Left lung (tissue), 14 donors: ENCODE measurements at places on chromosomes 7 and 10. TPM values are rescaled to one million over a fixed set of nuclear protein-coding genes. Genes with fewer than 3 reads are reported as not detected.

Gene SLC18A3
- total RNA-seq = not detected

Gene SPDYE2
- not detected for total RNA-seq

Gene INA
- 0.08 TPM for total RNA-seq

Gene NXPH1
- total RNA-seq = not detected

Gene NUTM2D
- 3.9 TPM for total RNA-seq

Gene SLC13A1
- total RNA-seq = not detected

Gene SUN3
- not detected for total RNA-seq

Gene MUC3A
- total RNA-seq = 3.6 TPM

- no peaks in the 10 kb centered on the region for H3K36me3 ChIP-seq
- no peak overlapping the region for H3K4me3 ChIP-seq
- no peak overlapping the region for H3K27ac ChIP-seq
- no peak for DNase-seq
Observed at GRCh38 chr7:20172736-20173334, 44.3 kb downstream of the MACC1 start.

DNA sequence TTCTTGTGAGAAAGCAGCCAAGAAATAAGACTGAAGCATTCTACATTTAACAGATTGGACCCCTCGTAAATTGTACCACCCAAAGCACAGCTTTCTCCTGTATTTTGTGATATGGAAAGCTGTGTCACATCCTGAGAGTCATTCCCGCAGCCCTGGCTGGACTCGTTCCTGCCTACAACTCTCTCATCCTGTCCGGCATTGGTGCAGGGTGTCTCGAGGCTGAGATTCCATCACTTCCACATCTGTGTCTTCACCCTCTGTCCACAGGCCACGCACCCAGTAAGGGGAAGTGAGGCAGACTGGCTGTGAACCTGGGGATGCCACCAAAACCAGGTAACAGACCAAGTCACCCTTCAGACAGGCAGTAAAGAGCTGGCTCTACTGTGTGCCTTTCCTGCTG lies 146.2 kb upstream of the KLF6 start:
- no peaks in the 10 kb centered on the region for H3K27me3 ChIP-seq
- H3K27ac ChIP-seq = no peak overlapping the region
- H3K4me3 ChIP-seq = no peak overlapping the region
- H3K36me3 ChIP-seq = no peaks in the 10 kb centered on the region
- H3K4me1 ChIP-seq = peaks cover 6% of the 10 kb centered on the region
- no peak for DNase-seq

GRCh38 chr7:631291-631711 lies 95.2 kb upstream of the DNAAF5 start:
- H3K27ac ChIP-seq = no peak overlapping the region
- H3K4me1 ChIP-seq = no peaks in the 10 kb centered on the region
- no peaks in the 10 kb centered on the region for H3K27me3 ChIP-seq
- H3K36me3 ChIP-seq = no peaks in the 10 kb centered on the region
- no peak for DNase-seq

GRCh38 chr7:26187380-26188205 lies 13.0 kb downstream of the HNRNPA2B1 start:
- no peak overlapping the region for H3K27ac ChIP-seq
- no peaks in the 10 kb centered on the region for H3K36me3 ChIP-seq
- no peaks in the 10 kb centered on the region for H3K27me3 ChIP-seq
- no peak for DNase-seq
- H3K4me1 ChIP-seq = no peaks in the 10 kb centered on the region

DNA sequence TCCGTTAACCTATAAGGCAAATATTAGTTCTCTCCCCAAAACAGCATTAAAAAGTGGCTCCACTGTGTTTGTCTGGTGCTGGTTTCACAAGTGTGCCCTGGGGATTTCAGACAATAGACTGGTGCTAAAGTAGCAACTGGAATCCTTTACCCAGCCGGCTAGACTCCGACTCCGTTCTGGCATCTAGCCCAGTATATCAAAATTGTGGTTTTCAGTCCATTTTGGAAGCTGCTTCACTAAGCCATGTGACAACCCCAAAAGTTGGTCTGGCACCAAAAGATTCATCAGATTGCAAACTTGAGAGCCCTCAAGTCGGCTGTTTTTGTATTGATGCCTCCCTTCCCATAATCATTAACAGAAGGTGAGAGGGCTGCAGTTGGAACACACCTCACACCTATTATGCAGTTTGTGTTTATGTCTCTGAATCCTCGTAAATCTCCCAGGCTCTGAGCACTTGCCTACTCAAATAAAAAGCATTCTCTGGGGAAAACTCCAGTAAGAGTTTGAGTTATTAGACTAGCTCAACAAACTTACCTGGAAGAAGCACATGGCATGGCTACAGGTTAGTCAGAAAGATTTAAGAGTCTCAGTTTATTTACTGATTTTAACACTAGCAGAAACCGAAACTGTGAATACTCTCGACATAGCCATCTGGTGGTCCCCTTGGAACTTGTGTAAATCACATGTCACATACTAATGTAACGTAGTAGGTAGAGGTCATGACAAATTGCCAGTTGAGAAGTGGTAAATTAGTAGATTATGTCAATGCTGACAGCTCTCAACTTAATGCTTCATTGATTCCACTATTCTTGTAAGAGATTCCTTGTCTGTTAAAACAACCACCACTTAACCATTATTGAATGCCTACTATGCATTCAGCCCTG lies 14.8 kb upstream of the WNT16 start:
- no peaks in the 10 kb centered on the region for H3K36me3 ChIP-seq
- no peak overlapping the region for H3K27ac ChIP-seq
- H3K4me3 ChIP-seq = no peak overlapping the region
- H3K4me1 ChIP-seq = no peaks in the 10 kb centered on the region

GRCh38 chr7:122902751-122903495 lies 16.7 kb upstream of the CADPS2 start:
- H3K27ac ChIP-seq = no peak overlapping the region
- no peak overlapping the region for H3K4me3 ChIP-seq
- no peaks in the 10 kb centered on the region for H3K27me3 ChIP-seq

DNA sequence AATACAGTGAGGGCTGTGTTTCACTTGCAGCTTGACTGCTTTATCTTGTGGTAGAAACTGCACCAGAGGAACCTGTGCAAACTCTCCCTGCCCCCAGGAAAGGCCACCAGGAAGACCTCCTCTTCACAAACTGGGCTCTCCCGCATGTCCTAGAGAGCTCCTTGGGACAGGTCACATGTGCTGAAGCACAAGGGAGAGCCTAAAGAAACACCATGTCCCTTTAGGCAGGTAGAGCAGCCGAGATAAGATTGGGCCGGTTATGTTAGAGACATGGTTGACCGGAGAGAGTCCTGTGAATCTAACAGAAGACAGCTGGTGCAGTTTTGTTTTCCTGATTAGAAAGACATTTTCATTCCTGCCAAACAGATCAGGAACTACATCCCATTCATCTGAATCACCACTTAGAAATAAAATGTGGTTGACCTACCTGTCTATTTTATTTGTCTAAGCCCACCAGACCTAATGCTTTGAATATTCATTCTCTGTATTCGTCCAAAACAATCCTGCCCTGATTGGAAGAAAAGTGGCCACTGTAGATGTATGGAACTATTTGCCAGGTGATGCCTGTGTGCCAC lies 224.1 kb downstream of the GLI3 start:
- H3K4me1 ChIP-seq = no peaks in the 10 kb centered on the region
- no peak overlapping the region for H3K27ac ChIP-seq
- DNase-seq = no peak

DNA sequence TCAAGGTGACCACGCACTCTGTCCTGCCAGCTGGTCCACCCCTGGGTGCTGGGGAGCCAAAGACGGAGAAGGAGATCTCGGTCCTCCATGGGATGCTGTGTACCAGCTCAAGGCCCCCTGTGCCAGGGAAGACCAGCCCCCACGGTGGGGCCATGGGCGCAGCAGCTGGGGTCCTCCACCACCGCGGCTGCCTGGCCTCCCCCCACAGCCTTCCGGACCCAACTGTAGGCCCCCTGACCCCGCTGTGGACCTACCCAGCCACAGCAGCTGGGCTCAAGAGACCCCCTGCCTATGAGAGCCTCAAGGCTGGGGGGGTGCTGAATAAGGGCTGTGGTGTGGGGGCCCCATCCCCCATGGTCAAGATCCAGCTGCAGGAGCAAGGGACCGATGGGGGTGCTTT lies 5.4 kb downstream of the NYAP1 start:
- H3K27me3 ChIP-seq = peaks cover 27% of the 10 kb centered on the region
- no peak overlapping the region for H3K4me3 ChIP-seq
- H3K27ac ChIP-seq = no peak overlapping the region
- peaks cover 12% of the 10 kb centered on the region for H3K4me1 ChIP-seq
- no peak for DNase-seq
- H3K36me3 ChIP-seq = no peaks in the 10 kb centered on the region

GRCh38 chr10:108374991-108375390 lies 1210.5 kb upstream of the SORCS1 start:
- H3K27me3 ChIP-seq = no peaks in the 10 kb centered on the region
- H3K4me3 ChIP-seq = no peak overlapping the region
- no peak overlapping the region for H3K27ac ChIP-seq
- H3K4me1 ChIP-seq = no peaks in the 10 kb centered on the region
